ENCODE measurements at places on chromosomes 16 and 17.

GRCh38 chr17:10729334-10730193 lies at the start of gene TMEM220:
Gene TMEM220 (minus strand): TSS chr17:10730023. CDS start chr17:10729851, 172 bp downstream.
- peak; percentile 68 for DNase-seq

- DNase-seq, result no peak
These were observed 427.6 kb downstream of the ZFHX3 start for GRCh38 chr16:72620348-72620747.

- DNase-seq, result no peak
These were observed 57.4 kb upstream of the TMEM132E start for GRCh38 chr17:34521955-34522354.

GRCh38 chr17:9123594-9124553 lies 102.6 kb downstream of the NTN1 start:
- no peak for DNase-seq

- peak; percentile 55 for DNase-seq
These were observed 29.3 kb downstream of the TLE7 start for GRCh38 chr16:71412270-71413160.

GRCh38 chr17:15260376-15261257 lies 4.5 kb downstream of the PMP22 start:
- peak; percentile 81 for DNase-seq

- DNase-seq, result no peak
These were observed 74.0 kb upstream of the XYLT1 start for GRCh38 chr16:17544785-17545184.

DNA sequence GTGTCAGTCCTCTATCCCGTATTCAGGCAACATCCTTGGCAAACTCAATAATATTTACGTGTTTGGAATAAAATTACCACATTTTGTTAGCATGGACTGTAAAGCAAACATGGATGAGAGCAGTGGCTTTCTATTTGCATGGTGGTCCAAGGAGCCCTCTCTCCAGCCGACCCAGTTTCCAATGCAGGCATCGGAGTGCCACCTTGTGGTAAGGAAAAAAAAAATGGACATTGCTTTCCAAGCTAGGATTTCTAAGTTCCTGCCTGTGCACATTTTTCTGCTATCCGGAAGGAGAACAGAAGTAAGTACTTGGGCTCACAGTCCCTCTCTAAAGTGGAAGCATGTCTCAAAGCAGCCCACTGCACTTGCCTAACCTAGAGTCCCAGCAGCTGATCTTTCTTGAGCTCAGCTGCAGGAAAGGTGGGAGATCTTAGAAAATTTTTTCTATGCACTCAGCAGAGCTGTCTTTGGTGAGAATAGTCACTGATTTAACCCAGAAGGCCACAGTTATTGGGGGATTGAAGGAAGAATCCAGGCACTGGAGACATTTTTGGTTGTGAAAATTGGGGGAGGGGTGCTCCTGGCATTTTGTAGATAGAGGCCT lies 46.0 kb upstream of the ERCC4 start:
- DNase-seq, result no peak

DNA sequence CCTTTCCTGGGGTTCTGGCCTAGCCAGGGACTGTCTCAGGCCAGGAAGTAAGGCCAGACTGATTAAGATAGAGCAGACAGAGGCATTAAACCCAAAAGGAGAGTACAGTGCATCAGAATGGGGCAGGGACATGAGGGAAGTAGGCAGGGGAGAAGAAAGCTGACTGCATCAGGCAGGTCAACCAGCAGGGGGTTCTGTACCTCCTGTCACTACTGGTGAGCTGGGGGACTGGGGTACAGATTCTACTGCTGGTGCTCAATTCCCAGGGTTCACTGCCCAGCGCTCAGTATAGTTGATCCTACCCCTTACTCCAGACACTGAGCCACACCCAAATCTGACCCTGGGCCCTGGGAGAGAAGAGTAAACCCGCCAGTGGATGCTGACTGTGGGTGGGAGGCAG lies 12.9 kb upstream of the MTMR4 start:
- no peak for DNase-seq

DNA sequence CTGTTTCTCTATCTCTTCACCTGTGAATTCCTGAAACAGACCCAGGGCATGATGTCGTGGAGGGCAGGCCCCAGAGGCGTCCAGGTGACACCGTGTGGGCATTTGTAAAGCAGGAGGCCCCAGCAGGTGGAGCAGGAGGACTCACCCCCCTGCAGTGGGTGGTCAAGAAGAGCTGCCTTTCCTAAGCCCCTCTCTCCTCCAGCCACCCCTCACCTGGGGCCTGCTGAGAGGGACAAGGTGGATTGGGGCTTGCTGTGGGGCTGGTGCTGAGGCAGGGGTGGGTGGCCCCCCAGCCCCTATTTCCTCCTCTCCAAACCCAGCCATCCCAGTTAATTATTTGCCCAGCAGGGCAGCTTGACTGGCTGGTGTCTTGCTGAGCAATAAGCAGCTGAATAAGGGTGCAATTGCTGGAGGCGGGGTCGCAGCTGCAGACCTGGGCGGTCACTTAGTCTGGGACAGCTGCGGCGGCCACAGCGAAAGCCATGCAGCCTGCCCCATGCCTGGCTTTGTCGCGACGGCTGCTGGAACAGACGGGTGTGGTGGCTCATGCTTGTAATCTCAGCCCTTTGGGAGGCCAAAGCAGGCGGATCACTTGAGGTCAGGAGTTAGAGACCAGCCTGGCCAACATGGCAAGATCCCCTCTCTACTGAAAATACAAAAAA lies 56.4 kb downstream of the JPH3 start:
- DNase-seq, result no peak

DNA sequence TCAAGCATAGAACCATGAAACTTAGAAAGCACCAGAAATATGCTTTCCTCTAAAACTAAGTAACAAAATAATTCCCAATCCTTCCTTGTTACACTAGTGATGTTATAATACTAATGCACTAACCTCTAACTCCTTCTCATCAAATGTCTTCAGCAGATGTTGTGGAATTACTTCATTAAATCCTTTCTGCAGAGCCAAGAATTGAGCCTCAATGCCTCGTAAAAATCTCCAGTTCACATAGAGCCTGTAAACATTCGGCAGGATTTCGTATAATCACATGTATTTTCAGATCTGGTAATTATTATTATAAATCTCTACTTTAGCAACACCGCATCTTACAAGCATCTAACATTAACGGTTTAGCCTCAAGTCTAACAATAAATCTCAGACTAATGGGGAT lies 44.7 kb downstream of the CEP95 start:
- DNase-seq, result no peak

- DNase-seq, result no peak
These were observed 132.3 kb downstream of the TMEM132E start for GRCh38 chr17:34711646-34712045.

- DNase-seq, result no peak
These were observed 2.8 kb upstream of the MMP15 start for GRCh38 chr16:58022601-58023371.

- no peak for DNase-seq
These were observed 83.5 kb downstream of the XYLT1 start for GRCh38 chr16:17387256-17387655.

DNA sequence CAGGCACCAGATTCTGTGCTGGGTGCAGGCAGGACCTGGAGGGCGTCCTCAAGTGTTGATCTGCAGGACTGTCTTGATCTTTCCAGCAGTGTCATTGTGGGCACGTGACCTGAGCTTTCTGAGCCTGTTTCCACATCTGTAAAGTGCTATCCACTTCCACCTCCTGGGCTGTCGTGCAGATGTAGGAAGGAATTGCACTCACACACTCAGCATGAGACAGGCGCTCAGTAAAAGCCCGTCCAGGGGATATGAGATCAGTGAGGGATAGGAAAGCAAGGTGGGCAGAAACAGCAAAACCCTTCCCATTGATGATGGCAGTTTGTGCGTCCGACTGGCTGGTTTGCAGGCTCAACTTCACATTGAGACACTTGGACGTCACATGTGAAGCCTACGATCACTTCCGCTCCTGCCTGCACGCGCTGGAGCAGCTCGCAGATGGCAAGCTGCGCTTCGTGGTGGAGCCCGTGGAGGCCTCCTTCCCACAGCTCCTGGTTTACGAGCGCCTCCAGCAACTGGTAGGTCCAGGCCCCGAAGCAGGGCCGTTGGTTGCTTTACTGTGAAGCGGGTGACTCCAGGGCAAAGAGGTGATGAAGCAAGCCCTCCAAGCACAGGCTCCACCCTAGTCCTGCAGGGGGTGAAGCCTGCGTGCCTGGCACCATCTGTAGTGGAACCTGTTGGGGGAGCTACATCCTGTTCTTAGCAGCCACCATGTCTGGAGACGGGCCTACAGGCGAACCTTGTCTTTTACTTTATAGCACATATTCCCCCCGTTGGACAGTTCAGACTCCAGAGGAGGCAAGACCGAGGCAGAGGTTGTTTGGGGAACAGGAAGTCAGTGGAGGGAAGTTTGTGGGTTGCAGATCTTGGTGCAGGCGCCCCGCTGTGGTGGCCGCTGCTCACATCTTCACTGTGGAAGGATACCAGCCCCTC lies 23.0 kb downstream of the METTL22 start:
- peak; percentile 74 for DNase-seq

DNA sequence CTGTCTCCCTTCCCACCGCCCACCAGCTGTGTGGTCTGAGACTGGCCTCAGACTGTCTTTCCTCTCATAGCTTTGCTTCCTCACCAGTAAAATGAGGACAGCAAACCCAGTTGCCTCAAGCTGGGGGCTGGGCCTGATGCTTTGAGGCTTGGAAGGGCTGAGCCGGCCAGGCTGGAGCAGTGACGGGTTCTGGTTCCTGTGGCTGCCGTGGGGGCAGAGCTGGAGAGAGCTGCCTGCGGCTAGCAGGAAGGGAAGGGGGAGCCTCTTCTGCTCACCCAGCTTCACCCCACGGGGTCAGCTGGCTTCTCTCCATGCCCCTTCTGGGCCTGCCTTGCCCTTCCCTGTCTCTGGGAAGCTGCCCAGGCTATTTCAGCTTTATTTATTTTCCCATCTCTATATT lies 23.7 kb downstream of the LASP1 start:
- peak; percentile 71 for DNase-seq

- no peak for DNase-seq
These were observed 42.6 kb upstream of the CLEC18B start for GRCh38 chr16:74463888-74464287.

Measured in inflammatory macrophage treated with lipopolysaccharide for 4 hours (primary cell).